ENCODE measurements at places on chromosomes 7 and 10.

- peak; percentile 43 for DNase-seq
Observed at GRCh38 chr10:79347226-79347893, at the start of gene PPIF. Gene PPIF, plus strand, starts transcription at chr10:79347469. Its CDS starts 80 bp downstream, at chr10:79347549.

DNA sequence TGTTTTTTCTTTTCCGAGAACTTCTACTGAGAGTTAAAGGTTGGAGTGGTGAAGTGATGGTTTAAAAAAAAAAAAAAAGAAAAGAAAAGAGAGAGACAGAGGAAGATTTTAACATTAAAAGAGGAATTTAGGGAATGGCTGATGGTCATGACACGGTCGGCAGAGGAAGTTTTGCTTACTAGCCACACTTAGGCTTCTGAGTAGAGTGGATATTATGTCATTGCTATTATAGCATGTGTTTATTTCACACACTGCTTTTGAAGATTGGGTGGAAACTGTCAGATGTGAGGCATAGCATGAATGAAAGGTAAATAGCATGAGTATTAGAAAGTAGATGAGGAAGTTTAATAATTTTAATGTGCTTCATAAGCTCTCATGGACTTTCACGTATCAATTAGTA lies 2.5 kb downstream of the KAT6B start:
- DNase-seq = no peak

- no peak for DNase-seq
Observed at GRCh38 chr7:26670290-26670689, 194.1 kb downstream of the SKAP2 start.

- DNase-seq = no peak
Observed at GRCh38 chr10:90817128-90817889, 40.5 kb downstream of the HTR7 start.

DNA sequence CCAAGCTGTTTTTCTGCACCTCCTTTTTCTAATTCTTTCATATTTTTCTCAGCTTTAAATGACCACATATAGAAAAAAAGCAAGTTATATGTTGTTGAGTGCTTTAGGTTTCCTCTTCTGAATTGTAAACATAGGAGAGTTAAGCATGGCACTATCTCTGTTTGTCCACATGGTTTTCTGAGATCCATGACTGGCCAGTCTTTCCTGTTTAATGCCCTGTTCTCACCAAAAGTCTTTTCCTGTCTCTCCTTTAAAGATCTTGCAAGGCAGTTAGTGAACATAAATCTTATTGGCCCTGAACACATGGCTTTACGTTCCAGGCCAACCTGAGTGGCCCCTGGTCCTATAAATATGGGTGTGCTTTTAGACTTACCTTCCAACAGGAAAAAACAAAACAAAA lies 19.4 kb downstream of the TRPV5 start:
- no peak for DNase-seq

All from NCI-H2081 treated with DMSO at 0.1 percent for 48 hours (cell line).